Naive B cell (primary cell): ENCODE measurements at places on chromosomes 1 and 21.

DNA sequence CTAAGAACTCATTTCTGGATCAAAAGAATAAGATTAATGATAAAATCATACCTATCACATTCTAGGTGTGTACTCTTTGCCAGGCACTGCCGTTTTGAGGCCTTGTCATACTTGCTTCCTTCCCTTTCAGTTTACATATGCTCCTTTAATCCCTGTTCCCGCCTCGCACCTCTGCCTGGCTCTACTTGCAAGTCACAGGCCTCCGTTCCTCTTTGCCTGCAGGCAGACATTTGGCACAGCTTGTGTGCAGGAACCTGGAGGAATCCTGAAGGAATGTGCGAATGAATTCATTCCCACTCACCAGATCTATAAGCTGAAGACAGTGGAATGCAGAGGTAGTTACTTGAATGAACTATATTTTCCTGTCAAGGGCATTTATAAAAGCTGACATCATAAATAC lies 13.8 kb downstream of the WLS start:
- no peak for DNase-seq

- no peak for DNase-seq
These were observed 56.0 kb upstream of the TRAPPC10 start for GRCh38 chr21:43956019-43956669.

DNA sequence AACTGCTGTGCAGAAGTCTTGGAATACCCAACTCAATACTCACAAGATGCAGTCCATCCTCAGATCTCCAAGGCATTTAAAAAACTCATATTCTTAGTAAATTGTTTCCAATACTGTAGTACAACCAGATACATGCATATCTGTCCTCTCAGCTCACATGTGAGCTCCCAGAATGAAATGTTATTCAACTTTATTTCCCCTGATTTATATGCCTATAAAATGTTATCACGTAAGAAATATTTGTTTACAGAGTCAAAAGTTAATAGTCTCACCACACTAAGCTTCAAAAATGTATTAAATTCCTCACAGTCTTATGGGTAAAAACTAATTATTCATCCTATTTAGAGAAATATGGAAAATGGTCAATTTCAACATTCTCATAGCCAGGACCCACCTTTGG lies 56.6 kb downstream of the LTN1 start:
- DNase-seq = no peak

GRCh38 chr1:58585166-58585565 lies 8.1 kb upstream of the TACSTD2 start:
- no peak for DNase-seq

- DNase-seq = no peak
These were observed 6.0 kb upstream of the LCE1F start for GRCh38 chr1:152768847-152769533.

DNA sequence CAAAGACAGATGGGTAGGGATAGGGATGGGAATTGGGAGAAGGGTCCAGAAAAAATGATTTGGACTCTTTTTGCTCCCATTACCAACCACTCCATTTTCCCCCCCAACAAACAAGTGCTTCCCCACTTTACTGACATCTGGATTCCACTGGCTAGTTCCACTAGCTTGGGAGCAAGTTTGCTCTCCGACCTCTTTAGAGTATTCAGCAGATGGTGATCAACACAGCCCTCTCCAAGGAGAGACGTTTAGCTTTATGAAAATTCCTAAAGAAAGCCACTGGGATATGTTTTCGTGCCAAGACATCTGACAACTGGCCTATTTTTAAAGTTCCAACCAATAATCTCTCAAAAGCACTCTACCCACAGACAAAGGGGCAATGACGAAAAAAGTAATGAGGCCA lies 50.3 kb downstream of the ITPKB start:
- no peak for DNase-seq

GRCh38 chr1:46445773-46446256 lies 43.8 kb upstream of the DMBX1 start:
- no peak for DNase-seq

- DNase-seq = no peak
These were observed 312.8 kb downstream of the CAMTA1 start for GRCh38 chr1:7097938-7098592.

DNA sequence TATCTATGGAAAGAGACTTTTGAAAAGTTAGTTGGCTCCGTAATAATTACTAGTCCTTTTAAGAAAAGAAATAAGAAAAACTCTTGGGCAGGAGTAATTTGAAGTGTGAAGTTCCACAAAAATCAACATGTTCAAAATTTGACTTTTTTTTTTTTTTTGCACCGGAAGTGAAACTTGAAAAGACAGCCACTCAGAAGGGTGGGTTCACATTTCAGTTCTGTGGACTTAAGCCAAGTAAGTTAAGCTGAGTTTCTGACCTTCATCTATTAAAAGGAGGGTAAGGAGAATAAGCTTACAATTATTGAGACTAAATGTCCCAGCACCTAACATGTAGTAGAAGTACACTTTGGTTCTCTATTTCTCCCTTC lies 11.0 kb downstream of the RO60 start:
- no peak for DNase-seq

DNA sequence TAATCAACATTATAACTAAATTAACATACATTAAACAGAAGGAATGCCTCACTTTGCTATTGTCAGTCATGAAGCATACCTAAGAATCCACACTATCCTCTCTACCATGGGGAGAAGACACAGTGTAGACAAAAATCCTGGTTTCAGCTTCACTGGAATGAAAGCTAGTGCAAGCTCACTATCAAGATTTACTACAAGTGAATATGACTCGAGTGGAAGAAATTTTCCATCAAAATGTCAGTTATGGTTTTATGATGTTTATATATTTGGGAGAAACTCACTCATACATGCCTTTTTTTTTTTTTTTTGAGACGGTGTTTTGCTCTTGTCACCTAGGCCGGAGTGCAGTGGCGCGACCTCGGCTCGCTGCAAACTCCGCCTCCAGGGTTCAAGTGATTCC lies 424.3 kb downstream of the KCNT2 start:
- no peak for DNase-seq

DNA sequence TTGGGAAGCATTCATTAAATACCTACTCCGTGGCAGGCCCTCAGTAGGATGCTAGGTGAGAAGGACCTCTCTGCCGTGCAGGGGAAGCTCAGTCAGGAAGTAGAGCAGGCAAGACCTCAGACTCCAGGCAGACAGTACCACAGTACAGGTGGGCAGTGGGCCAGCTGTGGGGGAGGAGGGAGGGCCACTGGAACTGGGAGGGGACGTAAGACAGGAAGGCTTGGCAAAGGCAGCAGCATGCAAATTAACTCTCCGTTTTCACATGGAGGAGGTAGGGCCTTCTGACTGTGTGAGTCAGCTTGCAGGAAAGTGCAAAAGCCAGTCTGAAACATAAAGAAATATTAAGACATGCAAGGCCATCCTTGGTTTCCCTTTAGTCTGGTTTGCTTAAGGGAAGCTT lies 157.7 kb downstream of the TRIM33 start:
- no peak for DNase-seq

- no peak for DNase-seq
These were observed 36.5 kb downstream of the NKAIN1 start for GRCh38 chr1:31203215-31203614.

DNA sequence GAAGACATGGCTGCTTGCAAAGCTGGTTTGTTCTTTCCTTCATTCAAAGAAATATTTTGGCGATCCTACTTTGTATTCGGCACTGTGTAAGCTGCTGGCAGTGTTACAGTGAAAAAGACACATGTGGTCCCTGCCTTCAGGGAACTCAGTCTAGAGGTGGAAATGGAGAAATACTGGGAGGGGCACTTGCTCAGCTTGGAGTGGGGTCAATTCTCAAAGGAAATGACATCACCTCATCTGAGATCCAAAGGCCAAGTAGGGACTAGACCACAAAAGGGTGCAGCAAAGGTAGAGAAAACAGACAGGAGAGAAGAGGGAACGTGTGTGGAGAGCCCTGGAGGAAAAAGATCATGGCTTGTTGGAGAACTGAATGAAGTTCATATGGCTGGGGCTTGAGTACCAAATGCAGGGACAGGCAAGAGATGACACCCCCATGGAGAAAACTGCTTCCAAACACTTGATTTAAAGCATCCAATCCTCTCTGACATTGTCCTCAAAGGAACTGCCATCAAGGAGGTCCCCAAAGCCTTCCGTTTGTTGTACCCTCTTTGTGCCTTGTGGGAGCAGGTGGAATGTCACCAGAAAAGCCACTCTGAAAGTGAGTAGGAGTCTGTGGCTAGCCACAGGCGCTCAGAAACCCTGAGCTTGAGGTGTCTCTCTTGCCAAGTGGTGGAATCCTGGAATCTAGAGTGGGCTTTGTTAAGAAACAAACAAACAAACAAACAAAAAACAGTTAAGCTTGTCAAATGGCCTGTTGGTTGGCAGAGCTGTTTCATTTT lies 48.3 kb upstream of the TDRD10 start:
- no peak for DNase-seq

DNA sequence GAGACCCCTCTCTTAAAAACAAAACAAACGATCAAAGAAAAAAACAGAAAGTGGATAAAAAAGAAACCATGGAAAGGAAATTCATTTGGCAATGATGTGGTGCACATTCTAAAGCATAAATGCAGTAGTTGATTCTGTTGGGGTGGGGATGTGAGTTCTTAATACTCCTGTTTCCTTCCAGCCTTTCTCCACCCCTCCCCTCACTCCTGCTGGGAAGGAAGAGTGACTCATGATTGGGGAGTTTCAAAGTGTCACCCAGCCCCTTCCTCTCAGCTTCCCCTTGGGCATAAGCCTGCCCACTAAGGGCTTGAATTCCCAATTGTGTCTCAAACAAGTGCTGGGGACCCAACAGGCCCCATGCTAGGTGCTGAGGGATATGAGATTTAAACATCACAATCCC lies 6.7 kb upstream of the PINK1 start:
- no peak for DNase-seq

DNA sequence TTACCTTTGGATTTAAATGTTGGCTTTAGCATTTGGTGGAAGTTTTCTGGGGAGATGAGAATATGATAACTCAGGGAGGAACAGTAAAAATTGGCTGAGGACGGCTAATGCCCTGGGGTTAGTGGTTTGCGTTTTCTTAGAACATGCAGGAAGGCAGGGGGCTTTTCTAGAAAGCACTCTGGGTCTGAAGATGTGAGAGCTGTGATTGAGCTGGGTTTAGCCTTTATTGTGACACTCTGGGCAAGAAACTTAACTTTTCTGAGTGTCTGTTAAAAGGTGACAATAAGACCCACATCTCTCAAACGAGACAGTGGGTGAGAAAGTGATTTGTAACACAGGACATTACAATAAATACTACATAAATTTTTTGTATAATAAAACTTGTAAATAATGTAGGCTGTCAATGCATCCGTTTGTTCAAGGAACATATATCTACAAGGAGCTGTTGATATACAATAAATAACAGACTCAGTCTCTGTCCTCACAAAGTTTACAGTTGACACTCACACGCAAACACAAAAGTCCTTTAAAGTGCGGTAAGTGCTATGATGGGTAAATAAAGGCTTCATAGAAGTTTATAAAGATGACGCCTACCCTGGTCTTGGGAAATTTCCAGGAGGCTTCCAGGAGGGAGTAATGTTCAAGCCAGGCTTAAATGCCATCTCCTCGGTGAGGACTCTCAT lies 49.5 kb upstream of the MRPS6 start:
- no peak for DNase-seq

GRCh38 chr1:93770640-93771039 lies 89.0 kb upstream of the BCAR3 start:
- DNase-seq = no peak

GRCh38 chr1:168360151-168361021 lies 79.7 kb downstream of the TBX19 start:
- no peak for DNase-seq

DNA sequence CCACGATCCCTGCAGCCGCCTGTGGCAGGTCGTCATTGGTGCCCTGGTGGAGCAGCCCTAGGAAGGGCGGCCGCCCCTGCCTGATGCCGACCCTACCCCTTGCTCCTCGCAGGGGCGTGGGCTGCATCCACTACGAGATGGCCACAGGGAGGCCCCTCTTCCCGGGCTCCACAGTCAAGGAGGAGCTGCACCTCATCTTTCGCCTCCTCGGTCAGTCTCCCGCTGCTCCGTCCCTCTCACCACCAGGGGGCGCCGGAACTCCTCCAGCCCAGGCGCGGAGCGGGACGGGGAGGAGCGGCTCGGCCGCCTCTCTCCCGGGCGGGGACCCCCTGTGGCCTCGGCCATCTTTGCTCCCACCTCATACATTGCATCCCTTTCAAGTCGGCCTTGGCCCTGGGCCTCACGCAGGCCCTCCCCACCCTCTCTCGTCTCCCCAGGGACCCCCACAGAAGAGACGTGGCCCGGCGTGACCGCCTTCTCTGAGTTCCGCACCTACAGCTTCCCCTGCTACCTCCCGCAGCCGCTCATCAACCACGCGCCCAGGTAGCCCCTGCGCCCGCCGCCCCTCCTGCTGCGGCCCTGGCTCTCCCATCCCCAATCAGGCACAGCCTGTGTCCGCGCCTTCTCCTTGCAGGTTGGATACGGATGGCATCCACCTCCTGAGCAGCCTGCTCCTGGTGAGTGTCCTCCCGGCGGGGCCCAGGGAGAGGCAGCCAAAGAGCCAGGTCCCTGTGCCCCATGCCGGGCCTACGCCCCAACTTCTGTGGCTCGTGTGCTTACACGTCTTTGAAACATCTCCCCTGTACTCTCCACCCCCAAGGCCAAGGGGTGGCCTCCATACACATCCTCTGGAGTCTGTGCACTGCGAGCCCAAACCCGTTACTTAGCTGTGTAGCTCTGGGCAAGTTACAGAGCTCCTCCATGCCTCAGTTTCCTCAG lies 24.7 kb downstream of the CDK18 start:
- peak; percentile 73 for DNase-seq

- no peak for DNase-seq
These were observed 311.0 kb downstream of the MRPL39 start for GRCh38 chr21:25296252-25296651.

- peak; percentile 50 for DNase-seq
These were observed 323.1 kb upstream of the FAM78B start for GRCh38 chr1:166489670-166490436.
